NCI-H526 treated with DMSO at 0.1 percent for 48 hours (cell line): ENCODE measurements at places on chromosomes 3 and 15.
A peak's percentile ranks its signal among the peaks of the same experiment; 100 is the strongest.

- no peak for DNase-seq
These were observed 64.9 kb upstream of the RAD18 start for GRCh38 chr3:9028134-9028533.

- no peak for DNase-seq
These were observed 1.1 kb downstream of the RAB7A start for GRCh38 chr3:128727059-128727458.

- peak; percentile 94 for DNase-seq
These were observed 160.1 kb downstream of the MFSD1 start for GRCh38 chr3:158961911-158962310.

GRCh38 chr3:37324850-37325321, 150.5 kb upstream of the LRRFIP2 start:
- no peak for DNase-seq

- no peak for DNase-seq
These were observed 64.3 kb upstream of the MELTF start for GRCh38 chr3:197093871-197094270.

GRCh38 chr3:69406163-69406562, 20.3 kb upstream of the FRMD4B start:
- DNase-seq, result no peak

DNA sequence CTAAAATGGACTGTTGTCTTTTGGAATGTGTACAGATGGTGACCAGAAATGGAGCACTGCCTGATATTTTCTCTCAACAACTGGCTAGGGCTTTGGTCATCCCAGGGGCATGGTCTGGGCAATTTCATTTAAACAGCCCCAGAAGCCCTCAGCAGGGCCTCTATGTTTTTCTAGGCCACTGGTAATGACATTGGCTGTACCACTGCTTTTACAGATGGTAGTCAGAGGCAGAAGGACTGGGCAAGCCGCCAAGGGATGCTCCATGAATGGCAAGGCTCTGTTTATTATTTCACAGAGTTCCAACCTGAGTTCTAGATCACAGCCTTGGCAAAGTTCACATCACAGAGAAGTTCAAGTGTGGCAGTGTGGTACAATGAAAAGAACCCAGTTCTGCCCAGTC, 37.0 kb upstream of the LMCD1 start:
- DNase-seq, result no peak

GRCh38 chr15:91862891-91863504, 9.5 kb downstream of the SLCO3A1 start:
- DNase-seq, result no peak

DNA sequence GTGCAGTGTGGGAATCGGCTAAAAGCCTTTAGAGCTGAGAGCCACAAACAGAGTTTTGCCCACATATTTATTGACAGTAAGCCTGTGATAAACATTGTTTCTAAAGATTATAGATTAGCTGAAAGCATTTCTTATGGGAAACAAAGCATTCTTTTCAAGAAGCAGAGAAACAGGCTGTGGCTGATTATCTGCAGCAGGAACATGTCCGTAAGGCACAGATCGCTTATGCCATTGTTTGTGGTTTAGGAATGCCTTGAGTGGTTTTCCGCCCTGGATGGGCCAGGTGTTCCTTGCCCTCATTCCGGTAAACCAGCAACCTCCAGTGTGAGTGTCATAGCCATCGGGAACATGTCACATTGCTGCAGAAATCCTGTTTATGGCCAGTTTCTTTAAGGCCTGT, 12.5 kb downstream of the XYLB start:
- no peak for DNase-seq

DNA sequence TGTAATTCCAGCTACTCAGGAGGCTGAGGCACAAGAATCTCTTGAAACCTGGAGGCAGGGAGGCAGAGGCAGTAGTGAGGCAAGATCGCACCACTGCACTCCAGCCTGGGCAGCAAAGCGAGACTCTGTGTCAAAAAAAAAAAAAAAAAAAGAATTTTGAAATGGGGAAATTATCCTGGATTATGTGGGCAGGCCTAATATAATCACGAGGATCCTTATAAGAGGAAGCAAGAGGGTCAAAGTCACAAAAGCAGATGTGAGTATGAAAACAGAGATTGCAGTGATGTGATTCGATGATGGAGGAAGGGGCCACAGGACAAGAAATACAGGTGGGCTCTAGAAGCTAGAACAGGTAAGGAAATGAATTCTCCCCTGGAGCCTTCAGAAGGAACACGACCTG, 159.6 kb downstream of the LEKR1 start:
- no peak for DNase-seq

DNA sequence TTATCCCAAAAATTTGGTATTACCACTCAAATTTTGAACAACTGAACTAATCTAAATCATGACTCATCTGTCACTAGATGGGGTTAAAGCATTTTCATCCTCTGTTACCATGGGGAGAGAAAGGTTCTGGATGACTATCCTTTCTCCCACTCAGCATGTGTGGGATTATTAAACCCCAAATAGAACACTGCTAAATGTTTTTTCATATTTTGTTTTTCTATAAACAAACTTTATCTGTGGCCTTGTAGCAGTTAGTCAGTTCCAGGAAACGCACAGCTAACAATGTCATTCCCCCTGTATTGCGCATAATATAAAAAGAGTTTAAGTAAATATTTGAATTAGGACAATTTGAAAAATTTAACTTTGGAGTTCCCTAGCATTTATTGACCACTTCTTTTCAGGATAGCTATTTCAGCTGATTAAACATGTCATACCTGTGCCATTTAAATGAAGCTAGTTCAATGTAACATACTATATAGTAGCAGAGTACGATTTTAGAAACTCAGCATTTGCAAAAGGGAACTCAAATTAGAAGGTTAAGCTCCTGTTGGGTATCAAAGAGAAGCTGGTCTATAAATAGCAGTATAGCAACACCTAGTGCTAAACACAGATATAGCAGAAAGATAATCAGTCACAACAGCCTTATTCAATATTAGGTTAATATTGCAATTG, 9.2 kb upstream of the TMEM212 start:
- DNase-seq, result peak; percentile 81

GRCh38 chr3:118984699-118985098, 49.9 kb downstream of the IGSF11 start:
- DNase-seq, result no peak

- DNase-seq, result no peak
These were observed 136.5 kb upstream of the RBMS3 start for GRCh38 chr3:29144361-29144760.

DNA sequence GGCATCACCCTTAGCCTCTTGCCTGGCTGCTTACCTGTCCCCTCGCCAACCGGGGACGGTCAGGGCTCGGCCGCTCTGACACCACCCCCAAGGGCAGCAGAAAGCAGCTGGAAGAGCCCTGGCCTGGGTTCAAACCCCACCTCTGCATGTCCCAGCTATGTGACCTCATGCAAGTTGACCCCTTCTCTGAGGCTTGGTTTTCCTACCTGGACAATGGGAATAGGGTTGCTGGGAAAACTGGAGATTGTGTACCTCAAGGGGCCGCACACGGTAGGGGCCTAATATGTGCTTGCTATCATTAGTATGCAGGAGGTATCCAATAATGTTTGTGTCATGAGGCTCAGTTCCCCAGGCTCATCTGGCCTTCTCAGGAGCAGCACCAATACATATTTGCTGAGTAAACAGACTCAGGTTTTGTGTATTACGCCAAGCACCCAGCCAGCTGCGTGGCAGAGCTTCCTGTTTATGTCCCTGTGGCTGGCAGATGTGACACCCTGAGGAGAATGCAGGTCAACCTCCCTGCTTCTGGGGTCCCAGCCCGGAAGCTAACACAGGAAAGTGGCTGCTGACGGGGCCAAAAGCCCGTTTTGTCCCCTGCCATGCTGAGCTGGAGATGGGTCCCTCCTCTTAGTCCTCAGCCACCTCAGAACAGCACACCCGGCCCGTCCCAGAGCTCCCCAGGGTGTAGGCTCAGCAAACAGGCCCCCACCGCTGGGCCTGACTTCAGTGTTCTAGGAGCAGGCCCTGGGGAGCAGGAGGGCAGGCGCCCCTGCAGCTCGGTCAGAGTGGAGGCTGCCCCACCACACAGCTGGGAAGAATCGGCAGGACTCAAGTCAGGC, 29.7 kb downstream of the PLXND1 start:
- DNase-seq, result no peak

- DNase-seq, result no peak
These were observed 10.6 kb upstream of the TBC1D5 start for GRCh38 chr3:17752876-17753631.

DNA sequence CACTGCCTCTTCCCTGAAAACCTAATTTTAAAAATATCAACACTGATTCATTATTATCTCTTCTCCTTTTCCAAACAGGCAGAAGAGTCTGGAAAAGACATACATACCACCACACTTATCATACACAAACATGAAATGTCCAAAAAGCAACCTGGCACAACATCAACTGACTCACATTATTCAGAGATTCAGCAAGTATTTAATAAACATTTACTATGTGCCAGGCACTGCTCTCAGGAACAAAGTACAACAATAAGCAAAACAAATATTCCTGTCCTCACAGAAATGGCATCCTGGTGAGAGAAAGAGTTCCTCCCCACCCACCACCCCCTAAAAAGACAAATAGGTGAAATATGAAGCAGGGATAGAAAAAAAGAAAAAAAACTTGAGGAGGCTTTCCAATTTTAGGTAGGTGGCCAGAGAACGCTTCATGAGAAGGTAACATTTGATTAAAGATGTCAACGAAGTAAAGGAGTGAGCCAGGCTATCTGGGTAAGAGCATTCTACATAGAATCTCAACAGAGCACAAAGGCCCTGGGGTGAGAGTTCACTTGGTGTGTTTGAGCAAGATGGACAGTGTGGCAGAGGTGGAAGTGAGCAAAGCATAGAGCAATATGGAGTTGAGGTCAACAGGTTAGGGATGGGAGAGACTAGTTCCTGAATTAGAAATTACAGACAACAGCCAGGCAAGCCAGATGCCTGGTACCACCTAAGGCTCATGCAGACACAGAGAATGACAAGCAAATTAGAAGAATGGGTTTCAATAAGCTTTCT, 141.7 kb downstream of the OSBPL10 start:
- DNase-seq, result no peak

GRCh38 chr3:21989341-21990042, 238.5 kb upstream of the ZNF385D start:
- DNase-seq, result no peak
